ENCODE measurements at places on chromosomes 2 and 18. TPM values are rescaled to one million over a fixed set of nuclear protein-coding genes. Genes with fewer than 3 reads are reported as not detected.

GRCh38 chr2:198077477-198077876 lies 273.1 kb downstream of the PLCL1 start:
- no peak for DNase-seq

Gene UGT1A8
- not detected for total RNA-seq

- no peak for DNase-seq
Measured at GRCh38 chr2:74945788-74946331, 12.6 kb upstream of the POLE4 start.

GRCh38 chr18:29285471-29285870 lies 1108.5 kb upstream of the CDH2 start:
- DNase-seq = no peak

- DNase-seq = no peak
Measured at GRCh38 chr2:100142393-100142792, at the start of gene AFF3. AFF3 (minus strand) TSS chr2:100142590; CDS start chr2:100104454, 38,136 bp downstream.

GRCh38 chr2:137435162-137435561 lies 529.1 kb upstream of the HNMT start:
- DNase-seq = no peak

DNA sequence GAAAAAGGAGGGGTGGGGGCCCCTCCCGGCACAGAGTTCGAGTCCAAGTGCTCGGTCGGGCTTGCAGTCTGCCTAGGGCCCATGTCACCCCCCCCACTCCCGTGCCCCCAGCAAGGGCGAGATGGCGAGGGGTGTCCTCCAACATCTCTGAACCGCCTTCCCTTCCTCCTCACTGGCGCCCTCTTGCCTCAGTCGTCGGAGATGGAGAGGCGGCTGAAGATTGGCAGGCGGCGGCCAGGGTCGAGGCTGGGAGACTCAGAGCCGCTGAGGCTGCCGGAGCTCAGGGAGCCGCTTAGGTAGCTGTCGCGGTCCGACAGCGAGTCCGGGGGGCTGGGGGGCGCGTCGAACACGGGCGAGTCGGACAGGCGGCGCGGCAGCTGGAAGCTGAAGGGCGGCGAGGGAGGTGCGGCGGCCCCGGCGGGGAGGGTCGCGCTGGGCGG lies 2.3 kb downstream of the ZFP36L2 start:
- peak; percentile 88 for DNase-seq

GRCh38 chr2:181036848-181037603 lies 56.6 kb downstream of the UBE2E3 start:
- peak; percentile 56 for DNase-seq

DNA sequence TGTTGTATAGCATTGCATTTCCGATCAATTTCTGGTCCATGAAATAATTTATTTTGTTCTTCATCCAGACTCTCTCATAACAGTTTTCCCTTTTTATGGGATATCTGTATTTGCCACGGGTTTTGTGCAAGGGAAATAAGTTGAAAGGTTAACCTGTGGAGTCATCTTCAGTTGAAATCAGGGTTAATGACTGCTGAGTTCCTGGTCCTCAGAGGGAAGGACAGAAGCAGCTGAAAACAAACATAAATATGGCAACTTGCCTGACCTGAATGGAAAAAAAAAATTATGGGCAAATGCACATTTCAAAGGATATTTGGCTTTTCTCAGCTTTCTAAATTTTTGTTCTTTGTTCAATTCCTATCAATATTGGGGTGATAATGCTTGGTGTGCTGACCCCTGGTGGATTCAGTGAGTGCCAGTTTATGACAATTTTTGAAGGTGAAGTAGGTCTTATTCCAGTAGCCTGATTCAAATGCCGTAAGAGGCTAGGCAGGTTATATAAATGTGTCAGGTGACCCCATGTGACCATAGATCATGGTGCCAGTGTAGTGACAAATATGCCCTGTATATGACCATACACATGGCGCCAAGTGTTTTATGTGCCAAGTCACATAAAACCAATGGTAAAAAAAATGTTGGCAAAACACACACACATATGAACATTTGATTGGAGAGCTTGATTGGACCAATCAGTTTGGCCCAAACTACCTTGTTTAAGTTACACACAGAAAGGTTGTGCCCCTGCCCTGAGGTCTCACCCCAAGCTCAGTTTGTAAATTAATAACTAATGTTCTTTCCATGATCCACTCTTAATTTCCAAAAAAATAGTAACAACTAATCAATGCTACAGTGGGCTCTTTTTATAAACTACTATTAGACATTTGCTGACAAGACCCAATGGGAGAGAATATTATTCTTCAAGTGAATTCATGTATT lies 47.6 kb upstream of the FAM124B start:
- DNase-seq = peak; percentile 50

DNA sequence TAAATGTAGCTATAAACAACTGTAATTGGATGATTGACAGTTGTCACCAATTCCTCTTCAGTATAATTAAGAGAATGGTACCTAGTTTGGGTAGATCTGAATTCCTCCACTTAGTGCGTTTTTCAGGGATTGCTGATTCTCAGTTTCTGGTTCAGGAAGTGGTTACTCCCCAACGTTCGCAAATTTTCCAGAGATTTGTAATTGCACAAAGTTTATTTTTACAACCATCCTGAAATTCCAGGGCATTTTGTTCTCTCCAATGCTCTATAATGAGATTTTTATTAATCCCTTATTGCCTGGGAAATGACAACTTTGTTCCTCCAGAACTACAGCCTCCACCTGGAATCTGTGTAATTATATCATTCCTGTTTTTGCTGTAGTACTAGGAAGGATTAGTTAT lies 710.6 kb upstream of the ZEB2 start:
- DNase-seq = peak; percentile 12

- no peak for DNase-seq
Measured at GRCh38 chr2:218000136-218000535, 2.7 kb downstream of the TNS1 start.

GRCh38 chr2:16093639-16094529 lies 153.5 kb downstream of the MYCN start:
- no peak for DNase-seq

GRCh38 chr2:10892796-10893350 lies 18.9 kb upstream of the KCNF1 start:
- DNase-seq = no peak

Gene SNRNP27
- 113 TPM for total RNA-seq

DNA sequence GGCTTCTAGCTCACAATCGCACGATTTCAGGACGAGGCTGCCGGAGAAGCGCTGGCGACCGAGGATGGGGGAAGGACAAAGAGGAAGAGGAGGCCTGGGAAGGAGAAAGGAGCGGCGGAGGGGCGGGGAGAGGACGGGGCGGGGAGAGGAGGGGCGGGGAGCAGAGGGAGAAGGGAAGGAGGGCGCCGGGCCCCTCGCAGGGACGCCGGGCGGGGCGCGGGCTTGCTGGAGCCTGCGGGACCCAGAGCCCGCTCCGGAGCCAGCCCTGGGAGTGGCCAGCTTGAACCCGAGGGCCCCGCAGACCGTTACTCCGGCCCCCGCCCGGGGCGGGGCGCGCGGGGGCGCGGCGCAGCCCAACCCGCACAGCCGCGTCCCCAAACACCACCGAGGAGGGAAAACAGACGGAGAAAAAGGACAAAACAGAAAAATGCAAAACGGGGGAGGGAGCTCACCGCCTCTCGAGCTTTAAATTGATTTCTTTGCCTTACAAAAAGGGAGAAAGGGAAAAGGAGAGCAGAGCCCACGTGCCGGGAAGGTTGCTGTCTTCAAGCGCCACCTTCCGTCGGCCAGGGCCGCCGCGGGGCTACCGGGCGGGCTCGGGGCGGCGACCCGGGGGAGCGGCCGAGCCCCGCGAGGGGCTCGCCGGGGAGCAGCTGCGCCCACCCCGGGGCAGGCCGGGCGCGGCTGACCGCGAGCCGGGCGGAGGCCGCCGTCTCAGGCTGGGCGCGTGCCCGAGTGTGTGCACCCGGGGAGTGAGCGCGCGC lies 781 bp upstream of the SOX11 start:
- peak; percentile 80 for DNase-seq

GRCh38 chr2:68832233-68832869 lies 38.8 kb downstream of the BMP10 start:
- DNase-seq = peak; percentile 88

- DNase-seq = peak; percentile 73
Measured at GRCh38 chr2:166180951-166181812, 53.4 kb upstream of the SCN1A start.

Gene VIL1
- total RNA-seq = not detected

Gene POU3F3
- total RNA-seq = not detected

DNA sequence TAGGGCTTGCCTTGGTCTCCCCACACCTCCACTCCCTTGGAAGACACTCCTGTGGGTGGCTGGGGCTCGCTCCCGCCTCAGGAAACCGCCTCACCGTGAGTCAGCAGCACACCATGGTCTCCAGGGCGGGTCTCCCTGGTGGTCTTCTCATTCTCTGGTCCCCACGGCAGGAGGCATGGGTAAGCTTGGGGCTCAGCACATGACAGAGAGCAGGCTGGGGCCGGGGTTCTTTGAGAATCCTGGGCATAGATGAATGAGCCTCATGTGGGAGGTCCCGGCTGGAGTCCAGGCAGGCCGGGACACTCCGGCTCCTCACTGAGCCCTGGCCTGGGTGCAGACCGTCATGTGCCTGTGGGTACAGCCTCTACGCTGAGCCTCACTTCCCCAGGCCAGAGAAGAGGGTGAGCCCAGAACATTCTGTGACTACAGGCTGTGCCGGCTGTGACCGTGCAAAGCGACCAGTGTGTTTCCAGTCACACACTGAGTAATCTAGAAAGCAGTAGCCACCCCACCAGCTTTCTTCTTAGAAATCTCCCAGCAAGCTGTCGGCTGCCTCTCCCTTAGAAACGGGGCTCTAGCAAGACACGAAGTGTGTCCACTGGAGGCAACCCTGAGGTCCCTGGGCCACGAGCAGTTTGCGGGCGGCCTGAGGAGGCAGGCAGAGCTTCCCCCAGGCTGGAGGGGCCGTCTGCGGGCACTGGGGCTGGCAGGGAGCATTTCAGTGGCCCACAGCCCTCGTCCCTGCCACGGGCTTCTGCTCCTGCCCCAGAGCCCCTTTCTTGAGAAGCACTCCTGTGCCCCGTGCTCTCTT lies 93.1 kb downstream of the RHOB start:
- DNase-seq = peak; percentile 43

Gene FAM237A
- not detected for total RNA-seq

DNA sequence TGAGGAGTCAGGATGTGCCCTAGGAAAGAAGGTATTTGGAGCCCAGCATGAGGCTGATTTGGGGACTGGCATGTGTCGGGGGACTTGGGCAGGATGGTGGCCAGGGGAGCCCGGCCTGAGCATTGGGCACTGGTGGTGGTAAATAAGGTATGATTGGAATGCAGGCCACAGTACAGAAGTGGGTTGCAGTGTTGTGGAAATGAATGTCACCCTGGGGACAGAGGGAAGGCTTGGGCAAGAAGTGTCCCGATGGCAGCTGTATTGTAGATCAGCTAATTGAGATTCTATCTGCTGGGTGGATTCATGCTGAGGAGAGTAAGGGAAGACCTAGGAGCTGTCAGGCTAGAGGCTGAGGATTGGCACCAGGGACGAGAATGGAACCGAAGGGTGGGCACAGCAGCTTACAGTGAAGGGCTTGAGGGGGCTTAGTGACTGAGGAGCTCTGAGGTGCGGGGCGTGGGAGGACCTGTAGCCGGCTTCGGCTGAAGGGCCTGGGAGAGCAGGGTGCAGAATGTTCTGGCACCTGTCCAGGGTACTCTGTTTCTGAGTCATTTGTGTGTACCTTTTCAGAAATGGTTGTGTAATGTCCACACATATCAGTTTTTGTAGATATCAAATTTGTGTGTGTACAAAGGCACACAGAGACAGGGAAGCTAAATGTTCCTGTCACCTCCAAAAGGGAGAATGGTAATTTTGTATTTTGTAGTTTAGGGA lies 170.2 kb downstream of the PRKCE start:
- DNase-seq = peak; percentile 84

DNA sequence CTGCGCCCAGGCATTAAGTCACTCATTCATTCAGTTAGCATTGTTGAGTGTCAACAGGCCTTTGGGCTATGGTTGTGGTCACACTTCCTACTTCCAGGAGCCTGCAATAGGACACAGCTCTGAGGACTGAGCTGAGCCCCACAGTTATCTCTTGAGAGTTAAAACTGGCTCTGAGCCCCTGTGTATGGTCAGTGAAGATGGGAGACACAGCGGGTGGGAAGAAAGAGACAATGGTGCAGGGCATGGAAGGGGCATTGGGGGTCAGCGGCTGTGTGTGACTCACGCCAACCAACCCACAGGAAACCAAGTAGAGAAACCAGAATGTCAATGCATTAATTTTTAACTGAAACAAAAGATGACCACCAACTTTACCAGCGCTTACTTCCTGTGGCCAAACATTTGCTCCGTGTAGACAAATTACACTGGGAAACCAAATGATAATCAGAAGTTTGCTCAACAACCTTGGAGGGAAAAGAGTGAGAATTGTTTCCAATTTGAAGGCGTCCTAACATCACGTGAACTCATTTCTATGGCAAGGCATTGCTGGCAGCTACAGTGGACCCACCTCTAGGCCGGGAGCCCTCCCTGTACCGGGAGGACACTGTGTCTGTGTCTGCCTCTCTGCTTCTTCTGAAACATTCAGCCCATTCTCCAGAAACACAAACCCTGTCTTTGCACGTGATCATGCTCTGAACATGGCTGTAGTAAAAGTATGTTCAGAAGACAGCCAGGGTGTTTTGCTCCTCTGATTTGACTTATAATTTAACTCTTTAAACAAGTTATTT lies 212.0 kb upstream of the ID2 start:
- DNase-seq = no peak

DNA sequence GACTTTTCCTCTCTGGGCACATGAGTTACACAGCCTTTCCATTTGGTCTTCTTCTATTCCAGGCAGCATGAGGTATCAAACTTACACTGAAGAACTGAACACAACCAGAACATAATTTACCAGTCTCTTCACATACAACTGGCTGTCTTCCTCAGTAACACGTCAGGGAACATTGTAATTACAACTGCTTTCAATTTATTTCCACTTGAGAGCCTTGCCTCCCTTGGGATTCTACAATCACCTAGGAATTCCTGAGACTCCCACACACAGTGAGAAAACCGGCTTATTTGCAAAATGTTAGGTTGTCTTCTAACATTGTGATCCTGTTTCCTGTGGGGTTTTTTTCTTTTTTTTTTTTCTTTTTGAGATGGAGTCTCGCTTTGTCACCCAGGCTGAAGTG lies 149.9 kb downstream of the TMX3 start:
- DNase-seq = no peak

Gene EVX2
- total RNA-seq = not detected

DNA sequence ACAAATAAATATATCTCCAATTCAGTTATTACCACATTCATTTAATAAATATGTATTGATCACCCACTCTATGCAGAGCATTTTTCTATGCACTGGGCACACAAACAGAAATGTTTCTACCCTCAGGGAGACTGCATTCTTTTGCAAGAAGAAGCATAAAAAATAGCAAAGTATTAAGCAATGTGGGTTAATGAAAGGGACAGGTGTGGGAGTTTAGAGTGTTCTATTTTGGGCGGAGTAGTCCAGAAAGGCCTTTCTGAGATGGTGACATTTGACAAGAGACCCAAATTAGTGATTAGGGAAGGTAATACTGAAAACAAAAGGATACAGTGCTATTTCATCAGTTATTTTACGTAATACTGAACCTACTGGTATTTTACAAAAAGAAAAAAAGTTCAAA lies 394.3 kb upstream of the CHST9 start:
- peak; percentile 38 for DNase-seq

DNA sequence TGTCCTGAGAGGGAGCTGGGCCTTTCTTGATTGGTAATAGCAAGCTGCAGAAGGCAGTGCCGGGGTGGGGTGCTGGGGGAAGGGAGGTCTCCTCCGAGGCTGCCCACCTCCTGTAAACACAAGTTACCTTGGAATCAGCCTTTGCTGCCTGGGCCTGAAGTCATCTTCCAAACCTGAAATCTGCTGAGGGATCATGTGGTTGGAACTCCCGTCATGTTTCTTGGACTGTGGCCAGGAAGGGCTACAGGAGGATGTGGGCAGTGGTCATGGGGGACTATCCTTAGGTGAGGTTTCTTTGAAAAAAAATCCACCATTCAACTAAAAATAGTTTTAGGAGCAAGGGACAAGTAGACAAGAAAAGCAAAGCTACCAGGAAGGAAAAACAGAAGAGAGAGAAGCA lies 74.2 kb downstream of the CDK15 start:
- peak; percentile 50 for DNase-seq

Gene YES1
- total RNA-seq = 124 TPM
